ENCODE measurements at places on chromosomes 5 and 9. TPM values are rescaled to one million over a fixed set of nuclear protein-coding genes. Genes with fewer than 3 reads are reported as not detected.

DNA sequence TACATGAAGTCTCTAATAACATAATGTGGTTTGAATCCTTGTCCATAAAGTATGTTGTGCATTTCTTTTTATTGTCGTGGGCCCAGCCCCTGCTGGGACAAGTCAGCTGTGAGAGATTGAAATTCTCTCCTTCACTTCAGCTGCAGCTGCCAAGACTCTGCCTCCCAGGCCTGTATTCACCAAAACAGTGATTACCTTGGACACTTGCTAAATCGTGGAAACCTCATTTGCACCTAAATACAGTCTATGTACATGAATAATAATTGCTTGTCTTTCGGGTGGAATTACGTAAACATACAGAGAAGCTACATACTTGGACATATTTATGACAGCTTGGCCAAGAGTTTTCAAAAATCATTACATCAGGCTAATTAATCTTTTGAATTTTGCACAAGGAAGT lies 898.5 kb upstream of the SEMA6A start:
- no peak overlapping the region for H3K27ac ChIP-seq
- no peaks in the 10 kb centered on the region for H3K36me3 ChIP-seq
- DNase-seq: no peak
- H3K4me1 ChIP-seq: no peaks in the 10 kb centered on the region

DNA sequence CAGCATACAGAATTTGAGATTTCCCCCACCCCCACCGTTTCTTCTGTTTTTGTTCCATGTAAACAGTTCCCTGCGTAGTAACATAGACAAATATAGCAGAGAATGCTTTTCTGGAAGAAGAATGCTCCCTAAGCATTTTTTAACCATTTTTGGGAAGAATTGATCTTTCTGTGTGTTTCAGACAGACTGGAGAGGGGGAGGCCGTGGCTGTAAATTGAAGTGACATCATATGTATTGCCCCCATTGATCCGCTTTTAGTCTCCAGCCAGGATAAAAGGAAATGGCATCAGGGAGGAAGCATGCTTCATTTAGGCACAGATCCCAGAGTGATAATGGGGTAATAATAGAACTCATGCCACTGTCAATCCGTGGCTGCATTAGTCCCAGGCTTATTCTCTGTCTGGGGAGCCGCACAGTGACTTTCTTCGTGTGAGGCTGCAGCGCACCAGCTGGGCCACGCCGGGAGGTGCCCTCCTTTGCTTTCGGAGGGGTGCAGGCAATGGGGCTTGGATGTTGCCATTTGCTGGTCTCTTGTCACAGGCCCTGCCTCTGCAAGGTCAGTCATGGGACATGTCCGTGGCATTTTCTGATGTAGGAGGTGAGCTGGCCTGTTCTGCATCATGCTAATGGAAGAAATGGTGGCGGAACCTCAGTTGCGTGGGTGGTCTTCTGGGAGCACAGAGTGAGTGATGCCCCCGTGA lies 261.5 kb downstream of the FANCC start:
- H3K4me3 ChIP-seq: no peak overlapping the region
- peaks cover 5% of the 10 kb centered on the region for H3K36me3 ChIP-seq
- peaks cover 5% of the 10 kb centered on the region for H3K4me1 ChIP-seq
- no peak for DNase-seq
- H3K27ac ChIP-seq: no peak overlapping the region
- H3K27me3 ChIP-seq: peaks cover 2% of the 10 kb centered on the region

GRCh38 chr5:86841000-86841644 lies 223.4 kb downstream of the COX7C start:
- H3K4me1 ChIP-seq: no peaks in the 10 kb centered on the region
- H3K27ac ChIP-seq: no peak overlapping the region
- H3K4me3 ChIP-seq: no peak overlapping the region
- no peak for DNase-seq
- H3K36me3 ChIP-seq: no peaks in the 10 kb centered on the region

GRCh38 chr9:21155501-21155900 lies 11.0 kb downstream of the IFNA21 start:
- no peak for DNase-seq
- no peak overlapping the region for H3K27ac ChIP-seq
- H3K4me3 ChIP-seq: no peak overlapping the region
- H3K4me1 ChIP-seq: peaks cover 25% of the 10 kb centered on the region
- peaks cover 13% of the 10 kb centered on the region for H3K27me3 ChIP-seq
- peaks cover 2% of the 10 kb centered on the region for H3K36me3 ChIP-seq

The SV2C gene
- not detected for total RNA-seq

The MUSK gene
- total RNA-seq: not detected
